SIG-M5 (cell line): ENCODE measurements at places on chromosomes 16 and 17.

- no peak for DNase-seq
Measured at GRCh38 chr16:85306071-85306792, 194.0 kb upstream of the CIBAR2 start.

DNA sequence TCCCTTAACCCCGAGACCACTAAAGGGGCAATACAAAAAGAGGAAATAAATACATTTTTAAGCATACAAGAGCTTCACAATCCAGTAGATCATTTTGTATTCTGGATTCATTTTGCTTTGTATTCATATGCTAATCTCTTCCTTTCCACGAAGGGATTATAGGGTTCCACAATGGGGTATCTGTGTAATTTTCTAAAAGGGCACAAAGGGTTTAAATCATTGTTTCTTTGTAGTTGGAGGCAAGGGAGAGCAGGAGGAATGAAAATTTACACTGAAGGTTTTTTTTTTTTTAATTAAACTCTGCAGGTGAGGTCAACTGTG is 592 bp upstream of the NUFIP2 start:
- no peak for DNase-seq

GRCh38 chr17:66813296-66813695 is 21.6 kb upstream of the CACNG5 start:
- no peak for DNase-seq

DNA sequence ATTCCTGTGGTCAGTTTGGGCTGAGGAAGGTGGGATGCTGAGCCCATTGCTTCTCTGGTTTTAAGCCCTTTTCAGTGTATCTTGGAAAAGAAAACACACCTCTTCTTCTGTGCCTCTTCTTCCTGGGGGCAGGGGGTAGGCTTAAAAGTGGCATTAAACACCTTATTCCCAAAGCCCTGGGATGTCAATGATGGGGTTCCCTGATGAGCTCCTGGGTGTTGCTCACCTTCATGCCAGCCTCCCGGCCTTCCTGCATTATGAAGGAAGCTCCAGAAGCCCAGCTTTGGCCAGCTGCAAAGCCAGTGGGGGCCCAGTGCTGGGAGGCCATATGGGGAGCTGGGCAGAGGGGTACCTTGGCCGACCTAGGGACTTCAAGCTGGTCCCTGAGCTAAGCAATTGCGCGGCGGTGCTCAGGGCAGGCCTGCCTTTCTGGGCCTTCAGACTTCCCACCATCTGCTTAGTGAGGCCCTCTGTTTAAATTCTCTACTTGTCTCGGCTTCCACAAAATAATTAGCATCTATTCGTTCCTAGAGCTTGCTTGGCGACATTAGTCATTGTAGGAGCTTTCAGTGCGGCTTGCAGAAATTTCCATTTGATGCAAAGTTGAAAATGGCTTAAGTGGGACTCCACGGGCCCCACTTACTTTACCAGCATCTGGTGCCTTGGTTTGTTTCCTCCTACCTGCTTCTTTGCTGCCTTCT is 121.7 kb upstream of the NLRP1 start:
- no peak for DNase-seq

DNA sequence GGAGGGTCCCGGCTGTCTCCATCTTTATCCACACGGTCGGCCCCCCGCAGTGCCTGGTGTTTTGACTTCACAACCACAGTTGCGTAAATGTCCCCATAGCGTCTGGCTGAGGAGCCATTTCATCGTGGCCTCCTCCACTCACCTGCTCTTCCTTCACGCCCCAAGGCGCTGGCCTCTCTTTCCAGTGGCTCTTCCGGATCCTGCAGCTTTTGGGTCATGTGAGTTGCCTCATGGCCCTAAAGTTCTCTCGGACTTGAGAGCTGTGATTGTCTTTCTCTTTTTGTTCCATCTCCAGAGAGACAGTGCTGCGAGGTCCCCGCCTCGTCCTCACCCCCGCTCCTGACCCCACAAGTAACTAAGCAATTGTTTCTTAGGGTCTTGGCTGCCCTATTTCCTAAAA is 22.7 kb downstream of the FLYWCH1 start:
- DNase-seq = no peak

DNA sequence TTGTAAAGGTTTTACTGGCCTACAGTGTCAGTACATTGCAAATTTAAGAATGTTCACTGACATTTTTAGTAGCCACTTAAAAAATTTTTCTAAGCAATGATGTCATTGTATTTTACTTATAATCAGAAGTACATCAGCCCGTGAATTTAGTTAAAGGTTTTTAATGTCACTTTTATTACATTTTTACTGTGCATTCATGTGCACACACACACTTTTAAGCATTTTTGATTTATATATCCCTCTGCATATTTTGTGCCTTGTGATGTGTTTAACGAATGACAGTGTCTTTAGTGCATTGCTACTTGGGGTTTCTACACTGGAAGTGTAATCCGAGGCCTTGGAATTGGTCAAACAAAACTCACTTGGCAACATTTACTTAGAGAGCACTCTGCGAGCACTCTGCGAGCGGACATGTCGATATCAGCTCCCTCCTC is 190.4 kb downstream of the WWOX start:
- DNase-seq = no peak

DNA sequence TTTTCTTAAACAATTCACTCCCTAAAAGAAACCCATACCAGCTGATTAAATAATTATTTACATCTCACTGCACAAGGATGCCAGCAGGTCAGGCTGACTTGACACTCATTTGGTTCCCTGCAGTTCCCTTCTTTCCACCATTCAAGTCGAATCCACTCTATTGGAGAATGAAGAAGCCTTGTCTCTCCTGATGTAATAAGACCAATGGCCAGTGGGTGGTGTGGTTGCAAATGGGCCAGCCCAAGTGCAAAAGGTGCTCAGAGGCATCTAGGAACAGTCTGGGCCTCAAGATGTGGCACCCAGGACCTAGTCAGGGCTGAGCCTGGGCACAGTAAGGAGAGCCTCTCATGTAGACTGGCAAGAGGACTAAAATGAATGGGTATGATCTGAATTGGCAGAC is 9.3 kb downstream of the C16orf78 start:
- DNase-seq = no peak

DNA sequence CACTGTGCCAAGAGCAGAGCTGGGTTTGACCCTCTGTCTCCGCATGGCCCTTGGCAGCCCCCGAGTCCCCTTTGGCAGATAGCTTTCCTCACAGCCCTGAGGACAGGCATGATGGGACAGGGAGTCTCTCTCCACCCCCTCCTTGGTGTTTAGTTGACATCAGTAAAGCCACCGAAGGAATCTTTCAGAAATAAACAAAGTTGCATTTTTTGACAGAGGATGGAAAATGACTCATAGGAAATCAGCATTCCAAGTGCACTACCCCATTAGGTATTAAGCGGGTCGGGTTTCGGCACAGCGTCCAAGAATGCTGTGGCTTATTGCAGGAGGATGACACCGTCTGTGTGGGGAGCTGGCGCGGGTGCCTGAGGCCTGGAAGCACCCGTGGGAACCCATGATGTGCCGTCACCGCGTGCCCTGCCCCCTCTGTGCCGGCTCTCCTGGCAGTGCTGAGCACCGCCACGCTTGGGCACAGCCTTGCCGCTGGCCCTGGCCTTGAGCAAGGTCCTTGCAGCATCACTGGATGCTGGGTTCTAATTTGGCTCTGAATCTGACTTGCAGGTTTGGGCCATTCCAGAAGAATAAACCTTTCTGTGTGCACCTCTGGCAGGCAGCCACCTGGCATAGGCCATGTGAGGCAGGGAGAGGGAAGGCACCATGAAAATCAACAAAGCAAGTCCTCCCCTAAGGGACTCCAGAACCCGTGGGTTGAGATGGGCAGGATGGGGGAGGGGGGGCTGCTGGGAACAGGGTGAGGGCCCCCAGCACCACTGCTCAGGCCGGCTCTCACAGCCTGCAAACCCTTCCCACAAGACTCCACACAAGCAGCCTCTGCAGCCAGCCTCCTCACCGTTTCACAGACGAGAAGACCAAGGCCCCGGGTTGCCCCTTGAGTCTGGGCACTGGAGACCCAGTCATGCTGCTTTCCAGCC is 50.5 kb upstream of the ZNF469 start:
- no peak for DNase-seq

GRCh38 chr17:70206361-70207010 is 37.2 kb downstream of the KCNJ2 start:
- no peak for DNase-seq

DNA sequence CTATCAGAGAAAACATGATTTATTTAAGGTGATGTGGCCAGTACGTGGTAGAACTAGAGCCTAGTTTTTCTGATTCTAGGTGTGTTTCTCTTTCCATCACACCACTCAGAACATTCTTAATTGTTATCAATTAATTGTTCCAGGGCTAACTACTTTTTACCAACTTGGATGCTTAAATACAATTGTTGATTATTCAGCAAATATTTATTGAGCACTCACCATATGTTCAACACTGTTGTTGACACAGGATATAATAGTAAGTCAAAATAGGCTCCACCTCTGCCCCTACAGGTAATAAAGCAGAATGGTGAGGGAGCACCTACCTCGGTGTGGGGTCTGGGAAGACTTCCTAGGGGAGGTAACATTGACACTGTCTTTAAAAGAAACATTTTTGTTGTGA is 16.1 kb downstream of the GNAO1 start:
- DNase-seq = no peak

DNA sequence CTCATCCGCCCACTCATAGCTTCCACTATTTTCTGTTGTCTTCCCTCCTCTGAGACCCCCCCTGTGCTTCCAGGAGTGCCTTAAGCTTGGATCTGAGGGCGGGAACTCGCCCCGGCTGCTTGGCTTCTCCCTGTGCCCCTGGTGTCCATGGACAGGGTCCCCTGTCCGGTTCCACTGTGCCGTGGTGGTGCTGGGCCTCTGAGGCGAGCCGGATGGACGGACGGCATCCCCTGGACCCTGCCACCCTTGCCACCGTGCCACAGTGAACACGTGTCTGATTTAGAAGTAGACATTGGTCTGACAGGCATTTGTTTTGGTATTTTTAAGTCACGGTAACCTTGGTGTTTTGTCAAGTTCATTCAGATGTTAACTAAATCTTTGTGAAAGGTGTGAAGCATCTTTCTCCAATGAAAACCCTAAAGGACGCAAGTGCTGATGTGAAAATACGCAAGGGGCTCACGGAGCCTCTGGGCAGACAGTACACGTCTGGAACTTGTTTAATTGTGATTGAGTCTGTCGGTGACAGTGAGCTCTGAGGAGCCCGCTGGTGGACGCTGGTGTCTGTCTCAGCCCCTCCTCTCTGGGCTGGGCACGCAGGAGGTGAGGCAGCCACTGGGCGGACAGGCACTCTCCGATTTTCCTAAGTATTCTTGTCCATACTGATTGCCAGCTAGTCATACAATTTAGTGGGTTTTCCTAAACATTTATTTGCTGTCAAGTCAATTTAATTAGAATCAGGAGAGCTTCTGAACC is 26.3 kb downstream of the ZNF750 start:
- DNase-seq = no peak
